ENCODE measurements at places on chromosomes 1 and 21.

DNA sequence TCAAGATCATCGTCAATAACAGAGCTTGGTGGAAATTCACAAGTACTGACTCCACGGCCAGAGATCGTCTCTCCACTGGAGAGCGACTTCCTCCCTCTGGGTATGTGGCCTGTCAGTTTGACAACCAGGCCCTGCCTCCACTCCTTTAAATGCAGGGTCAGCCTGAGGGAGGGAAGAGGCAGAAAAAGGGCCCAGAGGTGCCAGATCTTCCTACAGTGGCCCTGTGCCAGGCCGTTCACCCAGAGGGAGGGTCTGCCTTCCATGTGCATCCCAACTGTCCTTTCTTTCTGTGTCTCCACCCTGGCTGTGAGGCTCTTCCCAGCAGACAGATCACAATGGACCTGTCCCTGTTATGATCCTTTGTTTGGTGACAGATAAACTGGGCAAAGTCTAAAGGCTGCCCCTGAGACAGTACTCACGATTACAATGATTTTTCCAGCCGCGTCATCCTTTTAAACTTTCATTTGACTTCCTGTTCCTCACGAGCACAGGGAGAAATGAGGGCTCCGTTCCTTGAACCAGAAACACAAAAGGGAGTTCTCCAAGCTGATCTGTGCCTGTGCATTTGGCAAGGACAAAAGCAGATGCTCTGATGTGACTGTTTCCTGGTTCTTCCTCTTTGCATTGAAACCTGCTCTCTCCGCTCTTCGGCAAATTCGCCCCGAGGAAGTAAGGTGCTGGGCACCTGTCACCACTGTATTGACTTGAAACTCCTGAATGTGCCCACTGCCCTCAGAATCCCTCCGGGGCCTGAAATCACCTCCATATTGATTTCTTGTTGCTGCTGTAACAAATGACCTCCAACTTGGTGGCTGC, 126.7 kb downstream of the PGBD5 start:
- DNase-seq: no peak

GRCh38 chr1:59617434-59617833, 197.3 kb upstream of the HOOK1 start:
- DNase-seq: no peak

DNA sequence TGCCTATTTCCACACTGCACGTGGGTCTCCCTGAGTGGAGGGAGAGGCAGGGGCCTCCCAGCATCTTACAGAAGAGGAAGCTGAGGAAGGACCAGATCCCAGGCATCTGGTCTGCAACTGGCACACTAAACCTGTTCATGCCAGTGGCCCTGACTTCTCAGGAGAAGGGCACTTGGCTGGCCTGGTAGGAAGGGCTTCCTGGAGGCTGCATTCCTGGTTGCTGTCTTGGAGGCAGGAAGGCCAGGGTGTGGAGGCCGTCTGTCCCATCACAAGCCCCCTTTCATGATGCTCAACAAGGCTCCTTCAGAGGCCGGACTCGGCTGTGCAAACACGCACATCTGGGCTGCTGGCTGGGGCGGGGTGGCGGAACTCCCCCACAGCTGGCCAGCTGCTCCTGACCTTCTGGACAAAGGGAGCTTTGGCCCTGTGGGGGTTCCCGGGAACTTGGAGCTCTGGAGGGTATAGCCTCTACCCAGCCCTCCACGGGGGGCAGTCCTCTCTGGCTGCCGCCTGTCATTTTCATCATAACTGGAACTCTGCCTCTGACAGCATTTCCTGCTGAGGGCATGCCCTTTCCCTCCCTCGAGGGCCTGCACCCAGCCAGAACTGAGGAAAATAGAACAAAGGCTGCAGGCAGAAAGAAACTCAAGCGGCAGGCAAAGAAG, 39.2 kb upstream of the POU3F1 start:
- no peak for DNase-seq

DNA sequence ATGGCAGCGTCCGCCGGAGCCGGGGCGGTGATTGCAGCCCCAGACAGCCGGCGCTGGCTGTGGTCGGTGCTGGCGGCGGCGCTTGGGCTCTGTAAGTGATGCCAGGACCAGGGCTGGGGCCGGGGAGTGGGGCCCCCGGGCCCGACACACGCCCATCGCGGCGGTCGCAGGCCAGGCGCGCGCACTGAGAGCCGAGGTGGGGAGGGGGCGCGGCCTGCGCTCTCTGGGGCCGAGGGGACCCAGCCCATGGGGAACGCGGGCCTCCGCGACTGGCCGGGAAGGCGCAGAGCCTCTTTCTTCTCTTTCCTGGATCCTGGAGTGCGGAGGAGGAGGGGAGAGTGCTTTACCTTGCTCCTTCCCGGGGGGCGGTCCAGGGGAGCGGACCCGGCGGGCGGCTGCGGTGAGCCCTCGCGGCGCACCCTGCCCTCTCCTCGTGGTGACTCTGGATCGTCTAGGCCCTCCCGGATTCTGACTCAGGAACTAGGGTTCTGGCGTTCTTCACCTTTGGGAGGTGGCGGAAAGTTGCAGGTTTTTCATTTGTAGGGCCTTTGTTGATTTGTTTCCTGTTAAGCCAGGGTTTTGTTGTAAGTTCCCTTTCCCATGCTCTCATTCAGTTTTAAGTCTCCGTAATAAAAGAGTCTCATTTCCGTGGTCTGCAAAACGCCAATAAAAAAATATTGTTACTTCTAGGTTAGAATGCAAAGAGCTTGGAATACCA, 529 bp downstream of the MPZL1 start:
- DNase-seq: no peak

DNA sequence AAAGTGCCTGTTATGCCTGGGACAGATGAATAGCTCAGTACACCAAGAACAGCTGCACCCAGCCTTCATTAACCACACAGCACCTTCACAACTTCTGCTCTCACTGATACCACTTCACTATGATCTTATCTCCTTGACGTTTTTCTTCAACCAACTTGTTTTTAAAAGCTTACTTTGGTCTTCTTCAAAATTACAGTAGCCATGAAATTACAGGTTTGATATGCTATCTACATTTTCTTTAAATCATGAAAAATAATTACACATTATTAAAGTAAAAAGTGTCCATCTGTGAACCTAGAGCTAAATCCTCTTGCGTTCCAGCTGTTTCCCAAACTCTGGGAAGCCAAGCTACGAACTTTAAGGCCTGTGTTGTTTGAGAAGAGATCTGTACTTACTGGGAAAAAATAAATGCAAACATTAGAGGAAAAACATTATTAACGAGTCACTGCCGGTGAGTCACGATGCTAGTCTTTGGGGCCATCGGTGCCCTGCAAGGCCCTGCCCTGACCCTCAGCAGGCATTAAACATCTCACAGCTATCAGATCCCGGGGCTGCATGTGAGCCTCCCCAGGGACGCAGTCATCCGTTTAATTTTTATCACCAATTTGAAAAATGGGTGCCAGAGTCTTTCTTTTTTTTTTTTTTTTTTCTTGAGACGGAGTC, 56.3 kb upstream of the GPR153 start:
- no peak for DNase-seq

DNA sequence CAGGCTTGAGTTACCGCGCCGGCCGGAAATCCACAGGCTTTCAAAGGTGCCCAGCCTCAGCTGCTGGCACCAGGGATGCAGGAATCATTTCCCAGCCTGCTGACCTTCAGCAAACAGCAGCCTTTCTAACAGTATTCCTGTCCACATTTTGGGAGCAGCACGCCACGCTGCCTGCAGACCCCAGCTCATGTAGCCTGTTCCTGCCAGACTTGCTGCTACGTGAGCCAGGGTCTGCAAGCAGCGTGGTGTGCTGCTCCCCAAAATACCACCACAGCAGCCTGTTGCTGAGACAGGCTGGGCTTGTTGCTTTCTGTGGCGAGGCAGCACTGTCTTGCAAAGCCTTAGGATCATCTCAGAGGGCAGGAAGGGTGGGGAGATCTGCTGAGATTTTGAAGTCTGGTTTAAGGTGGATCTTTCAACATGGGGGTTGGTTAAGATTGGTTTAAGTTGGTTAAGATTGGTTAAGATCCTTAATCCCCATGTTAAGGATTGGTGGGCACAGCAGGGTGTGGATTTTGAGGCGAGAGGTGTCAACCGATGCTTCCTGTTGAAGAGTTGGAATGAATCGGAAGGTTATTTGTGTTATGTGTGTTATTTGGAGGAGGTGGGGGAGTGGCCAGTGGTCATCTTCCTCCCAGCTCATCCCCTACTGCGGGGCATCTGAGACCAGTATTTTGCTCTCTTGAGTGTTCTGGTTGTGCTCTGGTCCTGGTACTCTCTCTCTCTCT, 12.9 kb downstream of the FAAH start:
- no peak for DNase-seq

- peak; percentile 35 for DNase-seq
Measured at GRCh38 chr1:91712981-91713841, 172.7 kb downstream of the TGFBR3 start.

GRCh38 chr1:11273595-11274234, 717 bp downstream of the UBIAD1 start:
- DNase-seq: no peak

GRCh38 chr1:193417945-193418744, 231.7 kb upstream of the B3GALT2 start:
- DNase-seq: no peak

DNA sequence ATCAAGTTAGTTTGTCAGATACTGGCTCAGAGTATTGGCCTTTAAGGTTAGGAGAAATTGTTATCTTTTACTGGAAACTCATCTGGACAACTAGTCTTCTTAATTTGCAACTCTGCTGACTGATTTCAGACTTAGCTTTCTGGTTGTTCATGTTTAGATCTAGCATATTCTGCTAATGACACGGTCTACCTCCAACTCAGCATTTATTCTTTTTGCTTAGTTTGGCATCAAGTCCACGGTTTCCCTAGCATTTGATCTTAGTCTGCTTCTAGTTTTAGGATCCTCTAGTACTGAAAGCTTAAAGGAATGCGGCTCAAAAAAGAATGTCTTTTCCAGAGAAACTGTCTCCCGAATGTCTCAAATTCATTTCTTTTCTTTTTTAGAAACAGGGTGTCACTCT, 75.6 kb upstream of the SLFNL1 start:
- DNase-seq: no peak

DNA sequence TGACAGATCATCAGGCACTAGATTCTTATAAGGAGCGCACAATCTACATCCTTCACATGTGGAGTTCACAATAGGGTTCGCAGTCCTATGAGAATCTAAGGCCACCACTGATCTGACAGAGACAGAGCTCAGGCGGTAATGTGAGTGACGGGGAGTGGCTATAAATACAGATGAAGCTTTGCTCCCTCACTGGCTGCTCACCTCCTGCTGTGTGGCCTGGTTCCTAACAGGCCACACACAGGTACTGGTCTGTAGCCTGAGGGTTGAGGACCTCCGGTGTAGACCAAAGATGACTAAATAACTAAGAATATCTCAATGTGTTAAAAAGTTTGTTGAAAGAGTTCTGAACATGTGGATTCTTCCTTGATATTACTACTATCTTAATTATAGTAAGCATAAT, 56.2 kb upstream of the ADAM30 start:
- no peak for DNase-seq

Measured in activated gamma-delta T cell treated with Interleukin-2 at 50 U/mL for 16 hours (primary cell).